ENCODE measurements at places on chromosomes 6 and 20. TPM values are rescaled to one million over a fixed set of nuclear protein-coding genes. Genes with fewer than 3 reads are reported as not detected.

GRCh38 chr6:11819486-11819885 is 40.9 kb upstream of the ADTRP start:
- ATAC-seq = no peak

DNA sequence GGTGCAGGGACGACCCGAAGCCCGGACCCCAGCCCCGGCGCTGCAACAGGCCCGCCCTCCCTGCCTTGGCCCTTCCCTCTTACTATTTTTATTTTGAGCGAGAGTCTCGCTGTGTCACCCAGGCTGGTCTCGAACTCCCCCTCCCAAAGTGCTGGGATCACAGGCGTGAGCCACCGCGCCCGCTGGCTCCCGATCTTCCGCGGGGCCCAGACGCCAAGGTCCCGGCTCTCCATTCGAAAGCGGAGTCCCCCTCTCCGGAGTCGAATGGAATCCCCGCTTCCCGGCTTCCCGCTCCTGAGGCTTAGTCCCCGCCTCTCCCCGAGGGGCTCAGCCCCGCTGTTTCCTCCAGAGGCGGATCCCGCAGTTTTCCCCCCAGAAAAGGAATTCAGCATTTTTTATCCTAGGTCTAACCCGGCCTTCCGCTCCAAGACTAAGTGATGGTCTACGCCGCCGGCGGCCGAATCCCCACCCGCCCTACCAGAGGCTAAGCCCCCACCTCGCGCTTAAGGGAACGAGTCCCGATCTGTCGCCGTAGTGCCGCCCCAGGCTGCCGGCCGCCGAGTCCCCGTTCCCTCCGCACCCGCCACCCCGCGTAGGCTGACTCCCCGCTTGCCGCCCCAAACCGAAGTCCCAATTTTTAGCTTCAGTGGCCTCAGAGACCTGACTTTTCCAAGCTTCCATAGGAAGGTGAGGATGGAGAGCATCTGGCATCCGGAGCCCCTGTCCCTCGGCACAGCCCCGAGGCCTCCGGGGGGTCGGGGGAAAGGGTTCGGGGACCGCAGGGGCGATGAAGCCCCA is 11.5 kb upstream of the TMC2 start:
- peak; percentile 64 for ATAC-seq

ZSCAN23 gene
- total RNA-seq = 0.52 TPM

HAO1 gene
- not detected for total RNA-seq

CLDN20 gene
- total RNA-seq = not detected

RAB32 gene
- 0.37 TPM for total RNA-seq
